ENCODE measurements at places on chromosomes 3 and 15. TPM values are rescaled to one million over a fixed set of nuclear protein-coding genes. Genes with fewer than 3 reads are reported as not detected.

Gene TM4SF4
- total RNA-seq, result not detected

DNA sequence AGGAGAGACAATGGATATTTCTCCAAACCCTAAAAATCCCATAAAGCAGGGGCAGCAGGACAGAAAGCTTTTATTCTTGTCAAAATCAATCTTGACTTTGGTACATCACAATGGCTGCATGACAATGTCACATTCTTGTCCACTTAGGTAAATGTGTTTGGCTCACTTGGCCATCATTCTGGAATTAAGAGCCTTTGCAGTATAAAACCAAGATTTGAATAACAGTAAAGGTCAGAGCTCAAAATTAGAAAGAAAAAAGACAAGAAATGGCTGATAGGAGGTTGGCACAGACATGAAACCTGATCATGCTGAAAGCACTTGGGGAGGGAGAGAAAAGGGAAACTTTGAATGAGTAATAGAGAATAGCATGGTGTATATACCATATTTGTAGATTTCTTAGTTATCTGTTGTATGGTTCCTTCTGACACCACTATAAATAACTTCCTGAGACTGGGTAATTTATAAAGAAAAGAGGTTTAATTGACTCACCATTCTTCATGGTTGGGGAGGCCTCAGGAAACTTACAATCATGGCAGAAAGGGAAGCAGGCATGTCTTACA is 158.5 kb upstream of the SGO1 start:
- no peak overlapping the region for H3K4me3 ChIP-seq
- H3K27me3 ChIP-seq, result no peaks in the 10 kb centered on the region
- H3K27ac ChIP-seq, result no peak overlapping the region
- no peaks in the 10 kb centered on the region for H3K36me3 ChIP-seq
- no peaks in the 10 kb centered on the region for H3K4me1 ChIP-seq

DNA sequence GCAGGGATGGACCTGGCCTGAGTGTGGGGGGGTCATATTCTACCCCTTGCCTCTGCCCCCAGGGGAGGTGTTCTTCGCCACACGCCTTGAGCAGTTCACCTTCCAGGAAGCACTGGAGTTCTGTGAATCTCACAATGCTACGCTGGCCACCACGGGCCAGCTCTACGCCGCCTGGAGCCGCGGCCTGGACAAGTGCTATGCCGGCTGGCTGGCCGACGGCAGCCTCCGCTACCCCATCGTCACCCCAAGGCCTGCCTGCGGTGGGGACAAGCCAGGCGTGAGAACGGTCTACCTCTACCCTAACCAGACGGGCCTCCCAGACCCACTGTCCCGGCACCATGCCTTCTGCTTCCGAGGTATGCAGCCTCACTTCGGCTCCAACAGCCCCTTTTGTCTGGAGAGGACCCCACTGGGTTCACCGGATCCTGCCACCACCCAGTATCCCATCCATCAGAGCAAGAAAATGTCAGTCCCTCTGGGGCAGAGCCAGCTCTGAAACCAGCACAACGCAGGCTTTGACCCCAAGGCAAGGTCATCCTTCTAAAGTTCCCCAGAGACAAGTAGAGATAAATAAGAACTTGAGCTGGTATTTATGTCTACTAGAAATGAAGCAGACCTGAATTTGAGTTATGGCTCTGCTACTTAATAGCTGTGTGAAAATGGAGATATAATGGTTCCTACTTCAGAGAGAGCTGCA is 45.8 kb downstream of the HAPLN3 start:
- no peak overlapping the region for H3K4me3 ChIP-seq
- no peaks in the 10 kb centered on the region for H3K36me3 ChIP-seq
- H3K4me1 ChIP-seq, result no peaks in the 10 kb centered on the region

- H3K4me3 ChIP-seq, result no peak overlapping the region
- no peak for DNase-seq
- no peak overlapping the region for H3K27ac ChIP-seq
- H3K27me3 ChIP-seq, result no peaks in the 10 kb centered on the region
- H3K4me1 ChIP-seq, result no peaks in the 10 kb centered on the region
- H3K36me3 ChIP-seq, result no peaks in the 10 kb centered on the region
Measured at GRCh38 chr3:46162975-46163555, 45.0 kb downstream of the CCR1 start.

GRCh38 chr15:96043591-96044171 is 286.8 kb upstream of the NR2F2 start:
- no peak overlapping the region for H3K27ac ChIP-seq
- no peaks in the 10 kb centered on the region for H3K4me1 ChIP-seq
- no peak overlapping the region for H3K4me3 ChIP-seq
- no peaks in the 10 kb centered on the region for H3K36me3 ChIP-seq
- no peaks in the 10 kb centered on the region for H3K27me3 ChIP-seq

Gene RARB
- 0.22 TPM for total RNA-seq

DNA sequence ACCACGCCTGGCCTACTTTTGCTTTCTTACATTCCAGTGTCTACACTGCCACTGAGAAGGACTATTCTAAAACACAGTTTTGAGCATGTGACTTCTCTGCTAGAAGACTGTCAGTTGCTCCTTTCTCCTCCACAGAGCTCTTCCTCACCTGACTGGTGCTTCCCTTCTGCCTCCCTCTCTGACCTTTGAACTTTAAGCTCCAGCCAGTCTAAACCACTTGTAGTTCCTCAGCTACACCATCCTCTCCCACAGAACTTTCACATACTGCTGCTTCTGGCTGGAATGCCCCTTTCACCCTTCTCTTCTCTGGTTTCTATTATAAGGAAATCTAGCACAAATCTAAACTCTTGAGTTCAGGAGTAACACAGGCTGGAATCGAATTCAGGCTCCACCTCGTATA is 9.1 kb downstream of the NCEH1 start:
- no peak for DNase-seq
- H3K27ac ChIP-seq, result no peak overlapping the region
- H3K36me3 ChIP-seq, result no peaks in the 10 kb centered on the region
- no peak overlapping the region for H3K4me3 ChIP-seq
- H3K4me1 ChIP-seq, result peaks cover 2% of the 10 kb centered on the region

Data from H1 (cell line).